NCI-H524 treated with DMSO at 0.1 percent for 48 hours (cell line): ENCODE measurements at places on chromosomes 3 and 15.

DNA sequence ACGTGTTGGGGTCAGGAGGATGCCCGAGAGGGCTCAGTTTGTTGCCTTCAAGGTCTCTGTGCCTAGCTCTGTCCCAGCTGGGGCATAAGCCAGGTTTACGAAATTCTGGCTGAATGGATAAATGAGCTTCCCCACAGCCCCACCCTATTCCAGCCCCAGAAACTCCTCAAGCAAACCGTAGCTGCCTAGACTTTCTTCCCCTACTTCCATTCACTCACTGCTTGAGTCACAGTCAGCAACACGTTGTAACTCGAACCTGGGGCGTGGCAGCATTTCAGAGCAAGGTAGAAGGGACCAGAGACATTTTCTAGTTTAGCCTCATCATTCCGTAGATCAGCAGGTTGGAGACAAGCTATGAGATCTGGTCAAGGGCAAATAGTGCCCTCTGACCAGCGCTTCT is 24.2 kb downstream of the NMNAT3 start:
- DNase-seq: no peak

DNA sequence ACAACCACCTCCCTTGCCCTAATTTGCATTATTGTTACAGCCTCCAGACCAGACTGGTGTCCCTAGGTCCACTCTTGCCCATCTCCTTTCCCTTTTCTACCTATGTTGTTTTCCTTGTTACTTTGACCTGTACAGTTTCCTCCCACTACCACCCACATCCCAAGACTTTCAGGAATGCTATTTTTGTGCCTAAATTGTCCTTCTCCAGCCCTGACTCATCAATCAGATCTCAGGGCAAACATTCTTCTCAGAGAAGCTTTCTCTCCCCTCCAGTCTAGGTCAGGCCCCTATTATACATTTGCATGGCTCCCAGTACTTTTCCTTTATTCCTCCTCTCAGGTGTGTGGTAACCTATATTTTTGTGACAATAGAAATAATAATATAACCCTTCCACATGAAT is 241.5 kb downstream of the IGSF11 start:
- DNase-seq: no peak

- DNase-seq: no peak
Observed at GRCh38 chr3:122994954-122995353, 32.6 kb downstream of the SEMA5B start.

DNA sequence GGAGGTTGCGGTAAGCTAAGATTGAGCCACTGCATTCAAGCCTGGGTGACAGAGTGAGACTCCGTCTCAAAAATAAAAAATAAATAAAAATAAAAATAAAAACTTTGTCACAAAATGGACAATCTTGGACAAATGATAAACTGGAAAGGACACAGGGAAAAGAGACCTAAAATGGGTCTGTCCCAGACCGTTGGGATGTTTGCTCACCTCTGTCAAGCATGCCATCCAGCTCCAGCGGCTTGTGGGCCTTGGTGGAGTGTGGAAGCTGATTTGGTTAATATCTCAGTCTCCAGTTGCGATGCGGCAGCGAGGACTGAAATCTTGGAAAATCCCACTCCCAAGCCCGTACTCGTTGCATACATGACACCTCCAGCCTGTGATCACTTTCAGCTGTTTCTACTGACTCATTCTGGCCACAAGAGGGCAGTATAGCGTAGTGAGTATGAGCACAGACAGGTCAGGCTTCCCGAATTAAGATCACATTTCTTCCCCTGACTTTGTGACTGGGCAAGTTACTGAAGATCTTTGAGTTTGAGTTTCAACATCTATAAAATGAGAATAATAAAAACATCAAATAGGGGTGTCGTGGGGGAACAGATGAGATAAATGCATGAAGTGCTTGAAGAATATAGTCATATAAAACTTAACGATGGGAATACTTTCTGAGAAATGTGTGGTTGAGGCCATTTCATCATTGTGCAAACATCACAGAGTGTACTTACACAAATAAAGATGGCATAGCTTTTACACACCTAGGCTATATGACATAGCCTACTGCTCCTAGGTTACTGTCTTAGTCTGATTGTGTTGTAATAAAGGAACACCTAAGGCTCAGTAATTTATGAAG is 19.6 kb upstream of the MOBP start:
- peak; percentile 28 for DNase-seq

DNA sequence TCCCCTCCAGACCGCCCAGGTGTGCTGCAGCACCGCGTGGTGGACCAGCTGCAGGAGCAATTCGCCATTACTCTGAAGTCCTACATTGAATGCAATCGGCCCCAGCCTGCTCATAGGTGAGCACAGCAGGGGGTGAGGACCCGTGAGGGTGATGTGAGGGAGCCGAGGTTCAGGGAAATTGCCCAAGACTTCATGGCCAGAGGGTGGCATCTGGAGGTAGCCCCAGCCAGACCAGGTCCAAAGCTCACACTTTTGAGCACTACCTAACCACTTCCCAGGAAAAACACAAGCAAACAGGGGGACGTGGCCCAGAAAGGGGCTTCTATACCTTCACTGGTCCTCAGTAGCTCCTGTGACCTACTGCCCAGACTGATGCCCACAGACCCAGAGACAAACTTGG is 33.8 kb downstream of the NR1I2 start:
- DNase-seq: no peak

GRCh38 chr15:63250312-63250965 is 27.0 kb upstream of the APH1B start:
- DNase-seq: no peak

DNA sequence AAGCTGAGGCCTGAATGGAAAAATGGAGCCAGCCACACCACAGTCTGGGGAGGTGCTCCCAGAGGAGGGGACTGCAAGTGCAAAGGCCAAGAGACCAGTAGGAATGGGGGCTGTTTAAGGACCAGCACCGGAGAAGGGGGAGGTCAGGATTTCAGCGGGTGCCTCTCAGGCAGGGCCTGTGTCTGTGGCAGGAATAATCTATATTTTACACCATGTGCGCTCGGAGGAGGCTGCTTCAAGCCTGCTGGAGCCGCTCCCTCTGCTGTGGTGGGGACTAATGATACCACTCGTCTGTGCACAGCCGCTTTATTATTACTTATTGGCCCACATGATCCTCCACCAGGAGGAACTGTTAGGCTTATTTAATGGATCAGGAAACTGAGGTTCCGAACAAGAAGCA is 45.3 kb downstream of the TPRA1 start:
- peak; percentile 51 for DNase-seq

DNA sequence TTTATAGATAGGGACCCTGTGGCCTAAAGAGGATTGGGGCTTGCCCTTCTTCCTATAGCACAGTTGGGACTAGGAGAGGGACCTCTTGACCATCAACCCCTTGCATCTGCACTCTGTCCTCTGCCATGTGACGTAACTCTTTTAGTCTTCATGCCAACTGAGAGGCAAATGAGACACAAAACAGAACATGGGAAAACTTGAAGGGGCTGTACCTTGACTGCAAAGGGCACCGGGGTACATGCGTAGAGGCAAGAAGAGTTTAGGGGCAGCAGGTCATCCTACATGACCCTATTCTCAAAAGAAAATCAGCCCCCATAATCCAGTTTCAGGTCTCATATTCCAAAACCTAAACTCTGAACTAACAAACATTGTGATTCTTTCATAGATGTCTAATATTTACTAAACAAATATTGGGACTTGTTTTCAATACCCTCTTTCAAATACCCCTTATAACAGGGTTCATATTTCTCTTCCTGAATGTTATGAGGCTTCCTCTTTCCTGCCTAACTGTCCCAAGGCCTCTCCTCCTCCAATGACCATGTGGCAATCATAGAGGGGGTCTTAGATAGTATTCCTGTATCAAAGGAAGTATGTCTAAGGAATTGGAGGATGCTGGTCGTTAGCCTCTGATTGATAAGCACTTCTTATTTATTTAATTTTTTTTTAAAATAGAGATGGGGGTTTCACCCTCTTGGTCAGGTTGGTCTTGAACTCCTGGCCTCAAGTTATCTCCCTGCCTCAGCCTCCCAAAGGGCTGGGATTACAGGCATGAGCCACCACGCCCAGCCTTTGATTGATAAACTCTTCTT is 20.6 kb downstream of the ACKR2 start:
- no peak for DNase-seq

DNA sequence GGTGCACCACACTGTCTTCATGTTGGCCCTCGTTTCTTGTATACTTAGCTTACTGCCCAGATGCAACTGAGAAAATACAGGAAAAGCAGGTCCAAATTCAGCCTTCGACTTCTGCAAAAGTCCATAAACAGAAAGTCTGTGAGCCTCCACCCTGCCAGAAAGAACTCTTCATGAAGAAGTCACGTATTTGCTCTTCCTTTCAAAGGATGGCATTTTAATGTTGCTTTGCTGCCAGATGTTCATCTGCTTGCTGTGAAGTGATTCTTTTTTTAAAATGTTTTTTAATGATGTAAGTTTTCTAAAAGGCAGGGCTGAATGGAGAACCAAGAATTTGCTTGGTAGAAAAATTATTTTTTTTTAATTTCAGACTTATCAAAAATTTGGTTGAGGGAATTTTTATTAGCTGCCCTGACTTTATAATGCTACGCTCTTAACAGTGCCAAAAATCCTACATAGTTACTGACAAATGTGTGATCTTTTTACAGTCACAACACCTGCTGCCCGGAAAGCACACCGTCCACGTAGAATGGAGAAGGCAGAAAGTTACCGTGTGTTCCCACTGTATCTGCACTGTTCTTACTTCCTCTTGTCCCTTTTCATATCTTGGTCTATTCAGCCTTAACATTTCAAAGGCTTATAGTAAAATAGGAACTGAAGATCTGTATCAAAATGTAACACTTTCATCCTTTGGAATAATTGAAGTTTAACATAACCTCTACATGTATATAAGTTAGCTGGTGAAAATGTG is 136.3 kb downstream of the LRRC28 start:
- DNase-seq: no peak

DNA sequence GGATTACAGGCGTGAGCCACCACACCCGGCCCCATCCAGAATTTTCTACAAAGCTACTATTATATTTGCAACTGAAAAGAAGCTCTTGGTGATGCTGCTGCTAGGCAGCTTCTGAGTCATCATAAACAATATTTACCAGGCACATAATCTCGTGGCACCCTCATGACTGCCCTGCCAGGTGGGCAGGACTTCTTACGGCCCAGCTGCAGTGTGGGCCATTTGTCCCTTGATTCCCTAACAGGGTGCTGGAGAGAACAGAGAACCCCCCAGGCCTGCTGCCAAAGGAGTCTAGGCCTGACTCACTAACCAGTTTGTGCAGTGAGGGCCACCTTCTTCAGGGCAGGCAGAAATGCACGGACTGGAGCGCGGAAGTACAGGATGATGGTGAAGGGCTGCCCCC is 4.9 kb downstream of the EPB42 start:
- no peak for DNase-seq

DNA sequence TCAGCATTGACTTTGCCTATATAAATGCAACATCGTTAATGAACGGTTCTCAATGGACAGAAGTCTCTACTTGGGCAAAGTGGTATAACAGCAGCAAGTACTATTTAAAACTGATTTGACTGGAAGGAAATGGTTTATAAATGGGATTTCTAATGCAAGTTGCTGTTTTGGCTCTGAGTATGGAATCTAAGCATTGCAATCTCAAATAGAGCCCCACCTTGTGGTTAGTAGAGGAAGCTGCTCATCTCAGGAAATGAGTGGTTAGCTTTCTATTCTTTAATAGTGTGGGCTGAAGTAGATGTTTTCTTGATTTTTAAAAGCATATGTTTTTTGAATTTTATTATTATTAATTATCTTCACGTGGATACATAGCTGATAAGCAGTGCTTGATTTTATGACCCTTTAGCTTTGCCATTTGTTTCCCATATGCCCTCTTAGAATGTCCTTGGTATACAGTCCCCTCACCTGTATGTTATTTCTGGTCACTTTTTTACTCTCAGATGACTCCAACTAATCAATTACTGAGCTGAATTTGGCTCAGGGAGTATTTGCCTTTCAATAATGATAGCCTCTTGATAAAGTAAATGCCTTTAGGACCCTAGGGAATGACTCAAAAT is 67.1 kb downstream of the OXSM start:
- DNase-seq: no peak

DNA sequence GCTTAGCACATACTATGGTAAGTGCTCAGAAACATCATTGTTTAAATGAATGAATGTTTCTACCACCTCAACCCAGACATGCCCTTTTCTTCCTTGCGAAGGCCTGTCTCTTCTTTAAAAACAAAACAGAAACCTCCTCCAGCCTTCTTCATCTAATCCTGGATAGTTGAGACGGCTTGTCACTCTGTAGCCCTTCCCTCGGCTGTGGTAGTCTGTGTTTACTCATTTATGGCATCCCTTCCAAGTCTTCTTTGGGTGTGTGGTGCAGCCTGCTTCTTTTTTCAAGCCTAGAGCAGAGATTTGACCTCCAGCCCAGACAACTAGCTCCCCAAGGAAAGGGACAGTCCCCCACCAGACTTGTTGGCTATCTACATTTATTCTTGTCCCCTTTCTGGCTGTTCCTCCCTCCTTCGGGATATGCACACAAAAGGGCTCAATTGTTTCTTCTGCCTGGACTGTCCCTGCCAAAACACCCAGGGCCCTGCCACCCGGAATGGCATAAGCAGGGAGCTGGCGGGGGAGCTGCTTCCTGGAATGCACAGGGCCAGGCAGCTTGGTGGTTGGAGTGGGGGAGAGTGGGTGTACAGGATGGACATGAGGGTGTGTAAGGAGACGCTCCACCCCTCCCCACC is 67.8 kb downstream of the ITGA11 start:
- DNase-seq: no peak

GRCh38 chr3:187586226-187586625 is 84.0 kb downstream of the SST start:
- no peak for DNase-seq

GRCh38 chr3:40456940-40457823 is at the start of gene RPL14:
RPL14 (plus strand) TSS chr3:40457339; CDS start chr3:40457472, 133 bp downstream.
- DNase-seq: peak; percentile 43

DNA sequence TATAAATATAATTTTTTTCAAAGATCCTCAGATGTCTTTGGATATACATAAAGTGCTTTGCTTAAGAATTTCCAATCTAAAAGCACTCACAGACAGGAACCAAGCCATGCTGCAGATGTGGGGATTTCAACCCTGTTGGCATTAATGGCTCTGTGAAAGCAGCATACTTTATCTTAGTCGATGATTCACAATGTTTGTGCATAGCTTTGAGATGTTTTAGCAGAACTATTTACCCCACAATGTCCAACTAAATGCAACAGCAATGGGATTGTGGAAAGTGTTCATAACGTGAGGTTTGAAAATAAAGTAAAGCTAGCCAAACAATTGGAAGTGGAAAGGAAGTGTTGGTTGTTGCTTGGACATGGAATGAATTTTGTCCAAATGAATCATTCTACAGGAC is 371.4 kb downstream of the SOX2 start:
- DNase-seq: no peak

- no peak for DNase-seq
Observed at GRCh38 chr3:71495708-71496472, 87.6 kb downstream of the FOXP1 start.
